ENCODE measurements at places on chromosomes 1 and 21.

DNA sequence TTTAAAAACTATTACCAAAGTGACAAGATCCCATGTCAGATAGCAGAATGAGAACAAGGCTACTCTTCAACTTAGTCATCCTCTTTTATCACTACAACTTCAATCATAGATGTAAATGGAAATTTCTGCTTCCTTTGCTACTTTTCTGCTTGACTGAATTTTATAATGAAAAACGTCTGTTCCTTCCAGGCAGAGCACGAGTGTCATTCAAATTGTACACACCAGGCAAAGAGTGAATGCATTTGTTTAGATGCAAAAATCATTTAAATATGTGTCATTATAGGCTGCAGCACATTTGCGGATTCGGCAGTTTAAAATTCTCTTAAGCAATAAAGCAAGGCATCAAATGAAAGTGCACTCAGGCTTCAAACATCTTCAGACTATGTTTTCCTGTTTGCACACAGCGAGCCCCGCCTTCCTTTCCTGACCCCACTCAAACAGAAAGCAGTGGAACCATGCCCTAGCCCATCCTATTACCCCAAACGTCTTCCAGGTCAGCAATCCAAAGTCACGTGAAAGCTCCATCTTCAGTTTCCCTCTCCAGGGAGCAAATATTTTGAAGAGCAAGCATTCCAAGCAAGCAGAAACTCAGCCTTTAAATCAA, 99.6 kb downstream of the APP start:
- DNase-seq = peak; percentile 2

DNA sequence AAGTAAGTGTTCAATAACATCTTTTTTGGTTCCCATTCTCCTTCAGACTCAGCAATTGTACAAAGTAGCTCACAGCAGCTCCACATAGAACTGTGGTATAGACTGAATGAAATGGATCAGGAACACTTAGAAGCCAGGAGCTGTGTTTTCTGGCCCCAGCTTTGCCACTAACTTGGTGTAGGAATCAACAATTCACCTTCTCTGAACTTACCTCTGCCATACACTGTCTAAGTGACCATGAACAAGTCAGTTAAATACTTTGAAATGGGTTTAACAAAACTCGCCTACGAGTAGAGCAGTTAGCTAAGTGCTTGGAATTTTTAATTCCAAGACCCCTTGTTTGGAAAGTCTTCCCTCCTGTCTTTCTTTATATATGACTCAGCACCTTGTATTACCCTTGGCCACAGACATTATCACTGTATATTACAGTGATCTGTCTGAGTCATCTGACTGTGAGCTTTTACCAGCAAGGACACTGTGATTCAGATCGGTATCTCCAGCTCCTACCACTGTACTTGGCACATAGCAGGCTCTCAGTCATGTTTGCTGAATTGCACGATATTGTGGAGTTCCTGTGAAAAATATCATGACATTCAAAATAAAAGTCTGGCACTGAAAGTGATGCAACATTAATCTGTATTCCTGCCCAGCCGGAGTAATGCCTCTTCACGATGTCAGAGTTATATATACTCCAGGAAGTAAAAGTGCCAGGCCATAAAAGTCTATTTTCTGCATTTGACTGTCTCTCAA, 101.7 kb upstream of the BEND5 start:
- no peak for DNase-seq

DNA sequence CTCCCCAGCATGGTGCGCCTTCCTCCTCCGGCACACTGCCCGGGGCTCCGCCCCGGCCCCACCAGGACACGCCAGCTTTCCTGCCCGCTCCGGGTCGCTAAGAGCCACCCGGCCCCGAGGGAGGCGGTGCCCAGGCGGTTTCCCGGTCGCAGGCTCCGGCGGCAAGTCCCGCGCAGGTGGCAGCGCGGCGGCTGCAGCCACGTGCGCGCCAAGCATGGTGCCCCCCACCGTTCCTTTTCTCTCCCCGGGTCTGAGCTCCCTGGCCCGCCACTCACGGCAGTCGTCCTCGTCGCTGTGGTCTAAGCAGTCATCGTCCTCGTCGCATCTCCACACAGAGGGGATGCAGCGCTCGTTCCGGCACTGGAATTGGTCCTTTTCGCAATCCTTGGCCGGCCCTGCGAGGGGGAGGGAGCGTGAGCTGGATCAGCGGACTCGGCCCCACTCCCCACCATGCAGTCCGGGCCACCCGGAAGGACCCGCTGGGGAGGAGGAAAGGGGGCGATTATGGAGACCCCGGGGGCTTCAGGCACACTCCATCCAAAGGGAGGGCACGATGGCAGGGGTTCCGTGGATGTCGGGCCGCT, 1.2 kb downstream of the LRP8 start:
- DNase-seq = no peak

- DNase-seq = peak; percentile 85
These were observed 4.8 kb upstream of the ARHGEF19 start for GRCh38 chr1:16217061-16217785.

DNA sequence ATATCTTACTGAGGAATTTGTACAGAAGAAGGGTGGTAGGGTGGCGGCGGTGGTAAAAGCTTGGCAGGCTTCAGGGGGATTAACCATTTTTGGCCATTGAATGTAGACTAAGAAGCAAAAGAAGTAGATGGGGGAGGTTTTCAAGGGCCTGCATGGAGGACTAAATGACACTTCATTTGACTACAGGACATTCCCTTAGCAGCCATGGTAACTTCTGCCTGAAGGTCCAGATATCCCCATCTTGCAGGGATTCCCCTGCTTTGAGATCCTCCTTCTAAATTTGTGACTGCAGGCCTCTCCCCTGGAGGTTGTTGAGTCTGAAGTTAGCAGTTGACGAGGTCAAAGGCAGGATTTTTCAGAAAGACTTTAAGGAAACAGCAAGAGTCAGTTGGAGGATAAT, 4.8 kb downstream of the VASH2 start:
- DNase-seq = no peak

- DNase-seq = no peak
These were observed 172.1 kb upstream of the ZRANB2 start for GRCh38 chr1:71252900-71253299.
